ENCODE measurements at places on chromosomes 12 and 14. TPM values are rescaled to one million over a fixed set of nuclear protein-coding genes. Genes with fewer than 3 reads are reported as not detected.

GRCh38 chr12:108629151-108629550, 4.5 kb downstream of the SELPLG start:
- H3K4me1 ChIP-seq, result peaks cover 6% of the 10 kb centered on the region
- H3K36me3 ChIP-seq, result peaks cover 8% of the 10 kb centered on the region
- H3K27ac ChIP-seq, result peak overlapping the region; percentile 9

Gene TCL1A
- total RNA-seq, result not detected

DNA sequence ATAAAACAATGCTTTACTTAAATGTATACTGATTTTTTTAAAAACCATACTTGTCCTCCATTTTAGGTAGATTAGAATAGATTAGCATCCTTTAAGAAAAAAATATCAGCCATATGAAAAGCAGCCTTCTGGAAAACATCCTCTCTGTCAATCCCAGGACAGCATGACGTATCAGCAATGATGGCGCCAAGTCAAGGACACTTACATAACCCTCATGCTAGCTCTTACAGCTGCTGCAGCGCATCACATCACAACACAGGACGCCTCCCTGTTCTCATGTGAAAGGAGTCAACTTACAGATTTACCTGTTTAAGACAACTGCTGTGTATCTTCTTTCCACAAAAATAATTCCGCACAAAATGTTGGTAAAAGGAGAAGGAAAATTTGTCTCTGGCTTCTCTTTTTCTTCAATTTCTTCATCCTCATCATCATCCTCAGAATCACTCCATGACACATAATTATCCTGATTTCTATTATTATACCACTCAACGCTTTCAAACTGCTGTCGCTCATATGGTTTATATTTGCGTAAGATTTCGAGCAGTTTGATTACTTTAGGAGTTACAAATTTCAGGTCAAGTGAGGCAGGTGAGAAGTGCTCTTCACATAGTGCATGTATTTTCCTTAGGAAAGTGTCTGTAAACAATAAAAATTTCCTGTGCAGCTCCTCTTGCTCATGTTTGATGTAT, 33.3 kb downstream of the DICER1 start:
- H3K36me3 ChIP-seq, result peaks cover 73% of the 10 kb centered on the region
- no peak overlapping the region for H3K4me3 ChIP-seq
- no peaks in the 10 kb centered on the region for H3K4me1 ChIP-seq
- peak; percentile 41 for DNase-seq
- no peaks in the 10 kb centered on the region for H3K27me3 ChIP-seq

DNA sequence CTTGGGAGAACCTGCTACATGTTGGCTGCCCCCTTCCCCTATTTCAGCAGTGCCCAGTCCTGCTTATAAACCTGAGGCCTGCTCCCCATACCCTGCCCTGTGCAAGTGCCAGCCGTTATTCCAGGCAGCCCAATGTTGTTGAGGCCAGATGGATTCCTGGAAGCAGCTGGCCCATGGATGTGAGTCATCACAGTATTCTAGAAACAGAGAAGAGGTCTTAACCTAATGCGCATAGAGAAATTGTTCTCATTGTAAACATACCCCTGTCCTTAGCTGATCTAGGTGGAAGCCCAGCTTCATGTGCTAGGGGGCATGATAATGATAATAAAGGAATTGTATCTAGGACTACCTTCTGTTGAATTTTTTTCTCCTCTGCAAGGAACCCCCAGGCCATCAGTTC, 69.7 kb downstream of the TSPAN11 start:
- H3K27ac ChIP-seq, result no peak overlapping the region
- H3K36me3 ChIP-seq, result no peaks in the 10 kb centered on the region
- no peaks in the 10 kb centered on the region for H3K4me1 ChIP-seq

GRCh38 chr14:75655235-75655634, 5.4 kb downstream of the ERG28 start:
- H3K4me3 ChIP-seq, result no peak overlapping the region
- peaks cover 7% of the 10 kb centered on the region for H3K4me1 ChIP-seq
- no peak overlapping the region for H3K27ac ChIP-seq
- DNase-seq, result no peak

DNA sequence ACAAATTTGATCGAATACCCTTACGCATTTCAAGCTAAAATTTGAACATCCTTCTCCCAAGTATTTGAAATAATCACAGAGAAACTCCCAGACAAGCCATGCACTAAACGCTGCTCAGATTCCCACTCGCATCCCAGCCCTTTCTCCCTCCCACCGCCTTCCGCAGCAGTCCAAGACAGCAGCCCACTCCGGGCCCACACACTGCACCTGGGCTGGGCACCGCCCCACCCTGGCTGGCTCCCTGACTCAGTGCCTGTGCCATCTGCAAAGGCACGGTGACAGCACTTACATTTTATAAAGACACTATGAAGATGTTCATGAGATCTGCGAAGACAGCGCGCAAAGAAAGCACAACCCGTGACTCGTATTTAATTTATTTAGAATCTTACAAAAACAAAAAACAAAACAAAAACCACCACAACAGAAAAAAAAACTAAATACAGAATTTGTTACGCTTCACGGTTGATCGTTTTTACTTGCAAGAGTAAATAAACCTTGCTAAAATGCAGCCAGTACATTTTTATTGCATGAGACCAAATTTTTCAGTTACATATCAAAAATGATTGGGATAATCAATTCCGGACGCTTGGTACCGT, 17.2 kb upstream of the CDK2AP1 start:
- DNase-seq, result no peak
- H3K27ac ChIP-seq, result no peak overlapping the region
- H3K27me3 ChIP-seq, result no peaks in the 10 kb centered on the region
- peaks cover 45% of the 10 kb centered on the region for H3K36me3 ChIP-seq
- no peaks in the 10 kb centered on the region for H3K4me1 ChIP-seq
- no peak overlapping the region for H3K4me3 ChIP-seq

DNA sequence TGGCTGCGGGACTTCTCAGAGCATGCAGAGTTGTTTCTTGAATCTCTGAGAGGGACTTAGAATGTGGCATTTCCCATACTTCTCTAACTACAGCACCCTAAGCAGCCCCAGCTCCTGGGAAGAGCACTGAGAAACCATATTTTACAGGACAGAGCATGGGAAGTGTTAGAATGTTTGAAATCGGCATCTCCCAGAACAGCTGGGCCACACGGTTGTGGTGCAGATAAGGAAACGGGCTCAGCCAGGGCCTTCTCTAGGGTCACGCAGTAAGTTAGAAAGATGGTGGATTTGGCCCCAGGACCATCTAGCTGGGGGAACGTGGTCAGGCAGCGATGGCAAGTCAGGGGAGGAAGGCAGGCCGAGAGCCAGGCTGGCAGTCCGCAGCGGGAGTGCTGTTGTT, 10.5 kb upstream of the HHIPL1 start:
- no peak overlapping the region for H3K4me3 ChIP-seq
- H3K4me1 ChIP-seq, result no peaks in the 10 kb centered on the region
- H3K36me3 ChIP-seq, result no peaks in the 10 kb centered on the region
- no peaks in the 10 kb centered on the region for H3K27me3 ChIP-seq
- H3K27ac ChIP-seq, result no peak overlapping the region

GRCh38 chr12:96044017-96044942, 8.9 kb upstream of the LTA4H start:
- H3K4me3 ChIP-seq, result no peak overlapping the region
- peaks cover 5% of the 10 kb centered on the region for H3K4me1 ChIP-seq
- no peaks in the 10 kb centered on the region for H3K27me3 ChIP-seq

- H3K36me3 ChIP-seq, result no peaks in the 10 kb centered on the region
- H3K4me3 ChIP-seq, result no peak overlapping the region
- H3K27me3 ChIP-seq, result no peaks in the 10 kb centered on the region
- no peak for DNase-seq
- no peak overlapping the region for H3K27ac ChIP-seq
- no peaks in the 10 kb centered on the region for H3K4me1 ChIP-seq
These were observed 566.6 kb downstream of the RPS29 start for GRCh38 chr14:49019467-49020115.

- no peak overlapping the region for H3K4me3 ChIP-seq
- no peaks in the 10 kb centered on the region for H3K36me3 ChIP-seq
- H3K27ac ChIP-seq, result no peak overlapping the region
- H3K4me1 ChIP-seq, result peaks cover 1% of the 10 kb centered on the region
- DNase-seq, result no peak
These were observed 41.0 kb downstream of the DMAC2L start for GRCh38 chr14:50353126-50353525.

DNA sequence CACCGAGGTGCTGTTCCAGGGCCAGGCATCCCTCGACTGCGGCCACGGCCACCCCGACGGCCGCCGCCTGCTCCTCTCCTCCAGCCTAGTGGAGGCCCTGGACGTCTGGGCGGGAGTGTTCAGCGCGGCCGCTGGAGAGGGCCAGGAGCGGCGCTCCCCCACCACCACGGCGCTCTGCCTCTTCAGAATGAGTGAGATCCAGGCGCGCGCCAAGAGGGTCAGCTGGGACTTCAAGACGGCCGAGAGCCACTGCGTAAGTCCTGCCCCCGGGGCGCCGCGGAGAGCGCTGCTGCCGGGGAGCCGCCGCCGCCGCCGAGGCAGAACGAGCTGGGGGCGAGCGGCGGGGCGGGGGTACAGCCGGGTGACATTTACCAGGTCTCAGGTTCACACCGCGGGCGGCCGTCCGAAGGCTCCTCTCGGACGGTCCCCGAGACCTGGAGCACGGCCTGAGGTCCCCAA, 1.4 kb downstream of the PLXNC1 start:
- peak; percentile 64 for DNase-seq
- H3K36me3 ChIP-seq, result no peaks in the 10 kb centered on the region
- no peaks in the 10 kb centered on the region for H3K27me3 ChIP-seq
- H3K27ac ChIP-seq, result peak overlapping the region; percentile 13

DNA sequence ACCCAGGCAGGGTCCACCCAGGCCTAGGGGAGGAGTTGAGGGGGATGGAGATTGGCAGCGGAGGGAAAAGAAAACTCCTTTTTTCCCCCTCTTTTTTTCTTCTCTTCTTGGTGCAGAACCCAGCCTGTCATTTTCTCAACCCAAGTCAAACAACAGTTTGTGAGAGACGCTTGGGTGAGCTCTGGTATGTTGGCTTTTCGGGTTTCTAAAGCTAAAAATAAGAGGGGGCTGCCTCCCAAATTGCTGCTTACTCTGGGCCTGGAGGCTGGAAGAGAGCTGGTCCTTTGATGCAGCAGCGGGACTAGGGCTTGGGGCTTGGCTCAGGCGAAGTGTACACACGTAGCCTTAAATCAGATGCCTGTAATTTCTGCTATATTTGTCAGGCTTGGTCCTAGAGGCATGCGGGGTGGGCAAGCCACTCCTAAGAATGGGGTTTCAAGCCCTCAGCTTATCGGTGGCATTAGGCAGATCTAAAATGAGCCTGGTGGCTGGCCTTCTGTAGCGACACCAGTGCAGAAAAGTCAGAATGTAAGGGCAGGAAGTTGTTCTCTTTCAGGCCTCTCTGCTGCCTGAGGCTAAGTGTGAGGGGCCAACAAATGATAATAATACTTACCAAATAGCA, 816 bp upstream of the SLC8A3 start:
- peaks cover 13% of the 10 kb centered on the region for H3K4me1 ChIP-seq
- no peak overlapping the region for H3K27ac ChIP-seq
- DNase-seq, result no peak
- peak overlapping the region; percentile 44 for H3K4me3 ChIP-seq
- H3K36me3 ChIP-seq, result no peaks in the 10 kb centered on the region
- H3K27me3 ChIP-seq, result peaks cover 22% of the 10 kb centered on the region

- H3K36me3 ChIP-seq, result no peaks in the 10 kb centered on the region
- H3K4me3 ChIP-seq, result no peak overlapping the region
- no peak overlapping the region for H3K27ac ChIP-seq
- no peak for DNase-seq
These were observed 81.9 kb downstream of the CFAP54 start for GRCh38 chr12:96571101-96571862.

GRCh38 chr12:110355073-110355472, 48.4 kb downstream of the ANAPC7 start:
- peaks cover 13% of the 10 kb centered on the region for H3K36me3 ChIP-seq
- H3K27ac ChIP-seq, result no peak overlapping the region
- no peak for DNase-seq
- no peak overlapping the region for H3K4me3 ChIP-seq
- no peaks in the 10 kb centered on the region for H3K27me3 ChIP-seq

Gene DHRS2
- not detected for total RNA-seq

Gene BCL7A
- 14.5 TPM for total RNA-seq

Gene ALG10
- total RNA-seq, result 3.6 TPM

DNA sequence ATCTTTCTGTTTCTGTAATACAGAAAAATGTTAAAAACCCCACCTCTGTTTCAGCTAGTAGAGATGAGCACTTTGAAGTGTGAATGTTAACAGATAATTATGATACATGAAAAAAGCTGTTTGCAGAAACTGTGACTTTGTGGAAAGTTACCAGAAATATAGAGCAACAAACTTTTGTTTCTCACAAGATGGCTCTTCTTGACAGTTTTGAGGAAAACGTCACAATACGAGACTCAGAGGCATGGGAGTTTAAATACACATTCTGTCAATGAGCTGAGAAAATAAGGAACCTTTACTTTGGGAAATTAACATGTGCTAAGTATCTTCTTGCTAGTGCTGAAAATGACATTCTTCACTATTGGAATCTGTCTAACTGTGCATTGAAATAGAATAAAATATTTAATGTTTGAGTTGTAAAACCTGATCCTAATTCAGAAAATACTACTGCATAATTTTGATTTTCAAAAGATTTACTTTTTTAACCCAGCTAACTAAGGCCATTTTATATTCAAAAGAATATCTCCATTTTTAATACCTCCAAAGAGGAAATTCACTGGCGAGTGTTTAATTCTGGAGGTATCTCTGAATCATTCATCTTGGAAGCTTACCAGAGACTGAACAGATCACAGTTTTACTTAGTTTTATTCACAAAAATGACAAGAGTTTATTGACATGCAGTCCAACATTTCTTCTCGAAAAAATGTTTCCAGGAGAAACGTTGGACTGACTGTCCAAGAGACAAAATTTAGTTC, 308.9 kb upstream of the LRFN5 start:
- no peaks in the 10 kb centered on the region for H3K4me1 ChIP-seq
- H3K27me3 ChIP-seq, result no peaks in the 10 kb centered on the region
- no peak overlapping the region for H3K4me3 ChIP-seq
- DNase-seq, result no peak
- H3K36me3 ChIP-seq, result no peaks in the 10 kb centered on the region
- H3K27ac ChIP-seq, result no peak overlapping the region

DNA sequence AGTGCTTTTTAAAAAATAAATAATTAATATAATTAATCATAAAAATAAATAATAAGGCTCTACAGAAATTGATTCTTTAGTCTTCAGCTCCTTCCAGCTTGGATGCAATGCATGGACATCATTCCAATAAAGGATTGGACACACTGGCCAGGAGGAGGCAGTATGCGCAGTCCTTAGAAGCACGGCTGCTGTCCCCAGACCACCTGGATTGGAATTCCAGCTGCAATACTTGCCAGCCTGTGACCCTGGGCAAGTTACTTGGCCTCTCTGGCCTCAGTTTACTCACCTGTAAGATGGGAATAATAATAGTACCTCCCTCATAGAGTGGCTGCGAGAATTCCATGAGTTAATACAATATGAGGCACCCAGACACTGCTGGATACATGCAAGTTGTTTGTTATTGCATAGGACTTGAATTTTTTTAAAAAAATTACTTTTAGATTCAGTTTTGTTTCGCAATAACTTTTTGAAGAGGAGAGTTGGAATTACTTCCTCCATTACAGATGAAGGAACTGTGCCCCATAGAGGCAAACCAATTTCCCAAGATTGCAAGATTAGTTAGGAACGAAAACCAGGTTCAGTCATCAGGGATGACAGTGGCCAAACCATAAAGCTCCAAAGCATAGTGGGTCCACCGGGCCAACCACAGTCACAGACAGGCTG, 12.2 kb downstream of the RPH3A start:
- H3K4me3 ChIP-seq, result no peak overlapping the region
- peaks cover 57% of the 10 kb centered on the region for H3K27me3 ChIP-seq
- no peak overlapping the region for H3K27ac ChIP-seq
- no peak for DNase-seq
- H3K36me3 ChIP-seq, result no peaks in the 10 kb centered on the region

- DNase-seq, result no peak
- H3K4me1 ChIP-seq, result no peaks in the 10 kb centered on the region
- no peaks in the 10 kb centered on the region for H3K36me3 ChIP-seq
- H3K27ac ChIP-seq, result no peak overlapping the region
- H3K27me3 ChIP-seq, result no peaks in the 10 kb centered on the region
These were observed 423.9 kb downstream of the SOX5 start for GRCh38 chr12:23525450-23526072.
